ENCODE measurements at places on chromosomes 11 and 22. TPM values are rescaled to one million over a fixed set of nuclear protein-coding genes. Genes with fewer than 3 reads are reported as not detected.

Gene APOBEC3G
- total RNA-seq: 53.7 TPM

Gene MN1
- total RNA-seq: 0.70 TPM

Gene CPT1A
- 90.5 TPM for total RNA-seq

Gene TYMP
- total RNA-seq: 217 TPM
